Endodermal cell (in vitro differentiated cells): ENCODE measurements at places on chromosomes 16 and 17.

DNA sequence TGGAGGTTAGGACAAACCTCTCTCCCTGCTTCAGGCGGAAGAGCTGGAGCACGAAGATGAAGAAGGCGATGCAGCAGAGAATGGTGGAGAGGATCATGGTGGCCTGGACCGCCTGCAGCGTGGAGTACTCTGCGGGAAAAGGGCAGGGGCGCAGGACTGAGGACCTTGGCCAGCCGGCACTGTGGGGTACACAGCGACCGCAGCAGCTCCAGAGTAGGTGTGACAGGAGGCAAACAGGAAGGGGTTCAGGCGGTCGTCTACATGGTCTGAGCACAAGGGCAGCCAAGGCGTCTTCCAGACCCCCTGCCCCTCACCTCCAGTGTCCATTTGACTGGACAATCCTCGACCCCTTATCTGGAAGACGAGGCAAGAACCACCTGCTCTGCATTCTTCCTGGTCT lies 42.5 kb downstream of the EMP2 start:
- DNase-seq: no peak

DNA sequence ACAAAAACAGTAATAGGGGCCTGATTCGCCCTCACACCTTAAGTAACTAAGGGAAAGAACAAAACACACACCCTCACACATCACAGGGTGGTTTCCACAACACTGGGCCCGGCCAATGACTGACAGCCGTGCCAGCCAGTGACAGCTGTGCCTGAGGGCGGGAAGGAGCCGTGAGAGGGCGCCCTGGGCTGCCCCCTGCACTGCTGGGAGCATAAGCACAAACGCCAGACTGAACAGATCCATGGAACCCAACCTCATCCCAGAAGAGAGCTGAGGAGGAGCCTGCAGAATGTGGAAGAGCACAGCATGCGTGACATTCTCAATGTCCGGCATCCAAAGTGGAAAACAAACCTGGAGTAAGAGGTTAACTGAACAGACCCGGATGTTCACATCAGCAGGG lies 16.0 kb downstream of the CSNK1D start:
- peak; percentile 90 for DNase-seq

GRCh38 chr17:82351254-82351712 lies 7.8 kb upstream of the TEX19 start:
- peak; percentile 45 for DNase-seq

- DNase-seq: no peak
Measured at GRCh38 chr16:48978501-48978900, 303.1 kb downstream of the CBLN1 start.

GRCh38 chr17:58382872-58383242 lies 30.9 kb upstream of the SUPT4H1 start:
- no peak for DNase-seq

DNA sequence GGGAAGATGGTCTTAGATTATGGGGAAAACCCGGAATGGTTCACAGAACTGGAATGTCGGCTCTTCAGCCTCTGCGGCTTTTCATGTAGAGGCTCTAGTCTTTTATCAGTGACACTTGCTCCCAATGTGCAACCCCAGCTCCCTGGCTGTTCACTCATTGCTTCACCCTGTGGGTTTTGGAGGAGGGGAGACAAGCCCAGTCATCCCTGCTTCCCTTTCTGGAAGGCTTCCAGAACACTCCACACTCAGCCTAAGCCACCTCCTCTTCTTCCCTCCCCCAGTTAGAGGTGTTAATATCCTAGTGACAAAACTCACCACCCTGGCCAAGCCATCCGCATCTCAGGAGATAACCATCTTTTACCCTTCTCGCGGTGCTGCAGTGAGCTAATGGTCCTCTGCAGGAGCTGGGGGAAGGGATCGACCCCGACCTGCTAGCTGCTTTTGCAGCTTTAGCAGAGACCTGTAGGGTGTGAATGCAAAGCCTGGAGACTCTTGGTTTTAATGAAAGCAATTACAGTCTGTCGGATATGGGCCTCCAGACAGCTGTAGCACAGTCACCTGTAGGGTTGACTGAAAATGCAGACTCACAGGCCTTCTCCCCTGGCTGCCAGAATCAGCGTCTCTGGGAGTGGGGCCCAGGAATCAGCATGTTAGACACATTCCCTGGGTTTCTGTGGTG lies 24.3 kb upstream of the LASP1NB start:
- DNase-seq: peak; percentile 89

DNA sequence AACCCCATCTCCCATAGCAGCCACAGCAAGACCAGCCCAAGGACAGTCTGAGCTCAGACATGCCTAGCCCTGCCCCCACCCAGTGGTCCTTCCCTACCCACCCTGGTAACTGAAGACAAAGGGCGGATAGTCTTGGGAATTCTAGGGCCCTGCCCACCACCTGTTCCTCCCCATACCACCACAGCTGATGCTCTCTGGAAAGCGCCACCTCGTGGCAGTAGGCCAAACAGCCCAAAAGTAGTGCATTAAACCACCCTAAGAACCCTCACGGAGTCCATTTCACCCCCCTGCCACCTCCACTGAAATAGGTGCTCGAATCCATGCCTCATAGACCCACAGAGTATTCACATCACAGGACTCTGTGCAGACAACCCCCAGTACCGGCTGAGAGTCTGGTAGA lies 1021.4 kb downstream of the CDH8 start:
- peak; percentile 84 for DNase-seq

GRCh38 chr17:44081681-44082080 lies 11.1 kb downstream of the G6PC3 start:
- DNase-seq: no peak

- DNase-seq: no peak
Measured at GRCh38 chr16:83348991-83349390, 458.8 kb upstream of the HSBP1 start.

DNA sequence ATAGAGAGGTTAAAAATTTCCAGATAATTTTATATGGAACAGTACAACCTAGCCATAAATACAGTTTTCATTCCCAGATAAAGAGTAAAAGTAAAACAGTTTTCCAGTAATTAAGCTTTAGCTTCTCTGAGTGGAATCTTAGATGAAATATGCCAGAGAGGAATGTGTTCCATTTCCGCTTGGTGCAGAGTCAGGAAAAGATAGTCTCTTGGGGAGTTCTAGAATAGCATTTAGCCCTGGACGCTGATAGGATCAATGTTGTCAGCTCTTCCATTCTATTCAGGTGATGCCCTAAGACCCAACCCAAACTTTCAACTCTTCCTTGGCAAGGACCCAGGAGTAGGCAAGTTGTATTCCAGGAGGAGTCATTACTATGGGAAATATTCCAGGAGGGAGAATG lies 30.9 kb upstream of the ABCA3 start:
- DNase-seq: no peak

DNA sequence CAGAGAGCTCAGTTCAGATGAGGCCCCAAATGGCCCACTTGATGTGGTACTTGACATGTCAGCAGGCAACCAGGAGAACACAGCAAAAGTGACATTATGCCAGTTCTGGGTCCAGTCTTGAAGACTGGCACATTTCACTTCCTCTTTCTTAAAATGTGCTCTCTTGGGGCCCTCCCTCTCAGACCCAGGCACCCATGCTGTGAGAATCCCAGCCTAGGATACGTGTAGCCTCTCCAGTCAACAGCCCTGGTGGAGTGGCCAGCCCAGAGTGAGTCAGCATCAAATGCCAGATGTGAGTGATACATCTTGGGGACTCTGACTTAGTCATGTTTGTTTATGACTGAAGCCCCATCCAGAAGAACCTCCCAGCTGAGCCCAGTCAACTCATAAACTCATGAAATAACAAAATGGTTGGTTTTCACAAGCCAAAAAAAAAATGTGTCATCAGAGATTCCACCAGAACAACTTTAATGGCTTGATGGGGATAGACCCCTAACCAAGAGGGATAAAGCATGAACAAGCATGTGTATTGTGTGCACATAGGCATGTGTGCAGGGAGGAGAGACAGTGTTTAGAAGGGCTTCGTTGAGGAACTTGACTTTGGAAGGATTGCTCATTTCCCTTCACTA lies 82.5 kb upstream of the TNRC6C start:
- DNase-seq: no peak

- DNase-seq: no peak
Measured at GRCh38 chr17:39351508-39351907, 49.9 kb downstream of the FBXL20 start.

DNA sequence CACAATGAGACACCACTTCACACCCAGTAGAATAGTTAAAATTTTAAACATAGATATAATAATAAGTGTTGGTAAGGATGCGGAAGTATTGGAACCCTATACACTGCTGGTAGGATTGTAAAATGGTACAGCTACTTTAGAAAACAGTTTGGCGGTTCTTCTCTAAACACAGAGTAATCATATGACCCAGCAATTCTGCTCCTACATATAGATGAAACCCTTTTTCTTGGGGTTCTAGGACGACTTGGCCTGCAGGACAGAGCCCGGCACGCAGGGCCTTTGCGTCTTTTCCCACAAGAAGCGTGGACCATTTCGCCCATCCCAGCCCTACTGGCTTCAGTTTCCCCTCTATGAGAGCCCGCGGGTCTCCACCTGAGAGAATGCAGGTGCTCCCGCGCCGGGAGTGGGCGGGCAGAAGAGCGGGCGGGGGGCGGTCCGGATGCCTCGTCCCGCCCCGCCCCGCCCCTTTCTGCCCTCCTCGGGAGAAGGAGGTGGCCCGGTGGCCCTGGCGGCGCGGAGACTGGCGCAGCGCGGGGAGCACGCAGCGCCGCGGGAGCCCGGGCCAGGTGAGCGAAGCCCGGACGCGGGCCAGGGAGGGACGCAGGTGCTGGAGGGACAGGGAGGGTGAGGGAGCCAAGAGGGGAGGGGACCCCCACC lies at the start of gene SDR42E2:
Gene SDR42E2 (plus strand): TSS at position 508 of the 657 bp plus-strand sequence. CDS start 3,077 bp downstream, outside the sequence.
- peak; percentile 91 for DNase-seq

GRCh38 chr16:15993946-15994665 lies 44.7 kb downstream of the ABCC1 start:
- no peak for DNase-seq

DNA sequence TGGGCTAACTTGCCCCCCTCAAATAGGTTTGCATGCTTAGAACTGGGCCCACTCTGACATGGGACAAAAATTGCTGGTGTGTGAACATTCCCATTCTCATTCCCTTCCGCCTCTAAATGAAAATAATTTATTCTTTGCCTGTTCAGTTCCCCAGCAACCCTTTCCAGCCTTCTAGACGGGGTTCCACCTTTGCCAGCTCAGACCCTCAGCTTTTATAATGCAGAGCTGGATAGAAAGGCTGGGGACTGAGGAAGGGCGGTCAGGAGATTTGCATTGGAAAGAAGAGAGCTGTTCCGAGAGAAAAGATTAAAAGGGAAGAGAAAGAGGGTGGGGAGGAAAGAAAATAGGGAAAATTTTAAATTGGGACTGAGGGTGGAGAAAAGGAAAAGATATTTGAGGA lies 151.1 kb upstream of the WSCD1 start:
- DNase-seq: no peak

- DNase-seq: peak; percentile 67
Measured at GRCh38 chr17:56939869-56940484, 20.9 kb downstream of the COIL start.

DNA sequence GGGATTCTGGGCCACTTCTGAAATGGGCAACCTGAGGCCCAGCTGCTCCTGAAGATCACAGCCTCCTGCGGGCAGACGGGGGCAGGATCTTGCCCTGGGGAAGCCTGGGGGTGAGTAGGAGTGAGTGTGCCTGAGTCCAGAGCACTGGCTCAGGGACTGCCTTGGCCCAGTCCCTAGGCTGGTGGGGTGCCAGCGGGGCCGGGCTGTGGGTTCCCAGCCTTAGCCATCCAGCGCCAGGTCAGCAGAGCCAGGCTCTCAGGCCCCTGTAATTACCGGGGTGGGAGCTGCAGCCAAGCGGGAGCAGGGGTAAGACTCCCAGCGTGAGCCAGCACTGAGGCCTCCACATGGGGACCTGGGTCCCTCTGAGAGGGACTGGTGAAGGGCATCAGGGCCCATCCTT lies 8.2 kb downstream of the SPNS2 start:
- no peak for DNase-seq

- DNase-seq: peak; percentile 19
Measured at GRCh38 chr16:19281246-19281645, 4.3 kb upstream of the CLEC19A start.

DNA sequence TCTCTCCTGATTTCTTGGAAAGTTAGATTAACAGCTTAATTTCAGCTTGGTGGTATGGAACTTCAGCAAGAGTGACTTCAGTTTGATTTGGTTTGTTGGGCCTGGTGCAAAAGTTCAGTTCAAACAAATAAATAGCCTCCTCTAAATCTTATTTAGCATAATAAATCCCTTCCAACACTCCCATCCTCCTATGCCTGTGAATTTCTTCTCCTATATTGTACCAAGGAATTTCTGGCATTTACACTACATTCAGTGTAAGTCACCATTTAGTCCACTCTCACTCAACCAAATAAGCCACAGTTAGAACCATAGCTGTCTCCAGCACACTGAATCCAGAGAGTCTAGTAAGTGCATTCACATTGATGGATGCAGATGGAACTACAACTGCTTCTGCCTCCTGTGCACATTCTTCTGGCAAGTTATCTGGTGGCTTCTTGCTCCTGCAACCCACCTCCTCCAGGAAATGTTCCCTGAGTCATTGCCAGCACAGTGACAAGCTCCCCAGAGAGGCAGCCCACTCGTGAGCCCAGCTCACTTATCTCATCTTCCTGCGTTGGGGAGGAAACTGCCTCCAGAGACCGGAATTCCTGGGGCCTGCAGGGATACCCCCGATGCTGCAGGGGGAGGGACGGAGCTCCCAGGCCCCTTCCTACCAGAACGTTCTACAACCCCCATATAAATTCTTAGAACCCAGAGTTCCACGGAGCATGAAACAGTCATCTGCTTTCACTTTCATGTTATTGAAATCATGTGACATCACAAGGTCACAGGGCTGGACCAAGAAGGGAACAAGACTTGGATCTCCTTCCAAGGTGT lies 318.3 kb downstream of the PHKB start:
- DNase-seq: no peak

DNA sequence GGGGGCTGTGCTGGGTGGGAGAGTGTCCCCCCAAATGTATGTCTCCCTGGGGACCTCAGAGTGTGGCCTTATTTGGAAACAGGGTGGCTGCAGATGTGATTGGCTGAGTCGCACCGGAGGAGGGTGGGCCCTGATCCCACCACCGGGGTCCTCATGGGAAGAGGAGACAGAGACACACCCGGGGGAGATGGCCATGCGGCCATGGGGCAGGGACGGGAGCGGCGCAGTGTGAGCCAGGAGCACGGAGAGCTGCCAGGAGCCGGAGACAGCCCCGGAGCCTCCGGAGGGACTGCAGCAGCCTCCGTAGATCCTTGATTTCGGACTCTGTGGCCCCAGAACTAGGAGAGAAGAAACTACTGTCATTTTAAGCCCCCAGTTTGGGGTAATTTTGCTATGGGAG lies 1.6 kb upstream of the CIBAR2 start:
- no peak for DNase-seq

DNA sequence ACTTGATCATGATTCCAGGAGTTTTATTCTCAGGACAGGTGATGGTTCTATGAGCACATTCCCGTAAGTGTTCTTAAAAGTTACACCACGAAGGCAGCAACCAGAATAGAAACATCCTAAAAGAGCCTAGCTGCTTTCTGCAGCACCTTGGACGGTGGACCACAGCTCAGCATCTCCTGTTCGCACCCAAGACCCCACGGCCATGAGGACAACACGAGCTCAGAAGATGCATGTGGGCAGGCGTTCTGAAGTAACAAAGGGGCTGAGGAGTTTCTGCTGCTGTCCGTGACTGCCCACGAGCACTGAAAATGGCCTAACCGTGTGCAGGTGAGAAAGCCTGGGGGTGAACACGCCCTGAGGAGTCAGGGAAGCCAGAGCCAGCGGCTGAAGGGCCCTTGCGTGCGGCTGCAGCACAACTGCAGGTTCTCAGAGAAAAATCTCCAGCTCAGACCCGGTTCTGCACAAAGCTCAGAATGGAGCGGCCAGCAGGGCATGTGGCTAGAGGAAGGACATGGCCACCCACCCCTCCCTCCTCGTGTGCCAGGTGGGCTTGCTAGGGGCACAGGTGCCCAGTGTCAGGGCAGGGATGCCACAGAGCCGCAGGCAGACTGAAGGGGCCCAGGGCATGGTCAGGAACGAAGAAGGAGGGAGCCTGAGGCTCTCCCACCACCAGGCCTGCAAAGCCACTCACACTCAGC lies 10.8 kb upstream of the C16orf95 start:
- DNase-seq: no peak
